Caco-2 (cell line): ENCODE measurements at places on chromosomes 7 and 10. TPM values are rescaled to one million over a fixed set of nuclear protein-coding genes. Genes with fewer than 3 reads are reported as not detected.

DNA sequence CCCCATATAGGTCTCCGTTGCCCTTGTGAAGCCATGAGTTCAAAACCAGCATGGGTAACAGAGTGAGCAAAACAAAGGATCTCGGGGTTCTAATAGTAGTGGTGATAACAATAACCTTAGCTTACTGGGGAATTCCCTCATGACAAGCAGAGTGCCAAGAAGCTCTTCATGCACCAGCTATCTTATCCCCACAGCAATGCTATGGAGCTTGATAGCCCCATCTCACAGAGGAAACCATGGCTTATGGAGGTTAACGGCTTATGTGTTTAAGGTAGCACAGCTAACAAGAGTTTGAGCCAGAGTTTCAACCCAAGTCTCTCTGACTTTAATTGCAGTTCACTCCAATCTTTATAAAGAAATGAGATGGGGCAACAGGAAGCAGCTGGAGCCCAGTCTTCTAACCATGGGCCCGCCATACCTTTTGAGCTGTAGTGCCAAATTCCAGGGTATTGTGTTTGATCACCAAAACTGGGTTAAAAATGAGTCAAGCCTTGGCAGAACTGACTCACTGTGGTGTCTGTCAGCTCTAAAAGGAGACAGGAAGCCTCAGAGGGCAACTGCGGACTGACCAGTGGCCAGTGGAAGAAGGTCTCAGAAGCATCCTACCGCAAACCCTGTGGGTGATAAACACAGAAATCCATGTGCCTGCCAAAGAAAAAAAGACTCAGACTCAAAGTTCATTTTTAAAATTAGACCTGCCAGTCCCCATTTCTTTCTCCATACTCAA lies 16.5 kb upstream of the PLAU start:
- H3K27me3 ChIP-seq: no peaks in the 10 kb centered on the region
- no peaks in the 10 kb centered on the region for H3K36me3 ChIP-seq
- H3K4me3 ChIP-seq: no peak overlapping the region
- no peak for DNase-seq
- no peak overlapping the region for H3K27ac ChIP-seq

DNA sequence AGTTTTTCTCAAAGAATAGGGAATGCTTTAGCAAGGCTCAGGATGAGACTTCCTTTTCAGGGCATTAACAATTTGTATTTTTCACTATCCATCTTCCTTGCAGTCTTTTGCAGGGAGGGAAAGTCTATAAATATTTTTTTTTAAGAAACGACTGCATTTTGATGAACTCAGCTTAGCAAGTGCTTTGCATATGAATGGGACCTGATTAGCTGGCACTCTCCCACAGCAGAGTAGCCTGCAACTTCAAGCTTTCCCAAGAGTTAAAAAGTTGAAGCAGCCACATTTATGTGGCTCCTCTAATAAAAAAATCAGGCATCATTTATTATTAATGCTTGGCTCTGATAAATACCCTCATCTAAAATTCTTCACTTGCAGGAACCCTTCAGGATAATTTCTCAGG lies 134.0 kb downstream of the GRID1 start:
- DNase-seq: no peak
- H3K36me3 ChIP-seq: no peaks in the 10 kb centered on the region; the same call in 1 of the 2 replicates
- no peak overlapping the region for H3K4me3 ChIP-seq
- no peak overlapping the region for H3K27ac ChIP-seq

DNA sequence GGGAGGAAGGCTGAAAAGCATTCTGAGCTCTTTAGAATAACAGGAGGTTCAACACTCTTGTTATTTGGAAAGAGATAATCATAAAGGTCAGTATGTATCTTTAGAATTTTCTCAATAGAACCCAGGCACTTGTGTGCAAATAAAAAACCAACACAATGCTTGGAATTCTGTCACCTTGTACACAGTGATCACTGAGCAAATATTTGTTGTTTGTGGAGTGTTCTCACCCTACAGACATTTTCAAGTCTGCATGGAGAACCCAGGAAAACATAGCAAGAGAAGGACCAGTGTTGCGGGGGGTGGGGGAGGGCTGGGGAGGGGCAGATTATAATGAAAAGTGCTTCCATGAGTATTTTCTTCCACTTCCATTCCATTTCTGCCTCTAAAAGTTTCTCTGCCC lies 87.4 kb downstream of the FAM107B start:
- no peak for DNase-seq
- H3K4me3 ChIP-seq: no peak overlapping the region
- H3K27me3 ChIP-seq: no peaks in the 10 kb centered on the region
- H3K4me1 ChIP-seq: peaks cover 33% of the 10 kb centered on the region
- H3K27ac ChIP-seq: peak overlapping the region; percentile 17
- H3K36me3 ChIP-seq: no peaks in the 10 kb centered on the region

Gene ZNF117
- total RNA-seq: 5.8 and 7.2 TPM in 2 replicates

GRCh38 chr10:13340068-13340467 lies 8.0 kb downstream of the SEPHS1 start:
- no peaks in the 10 kb centered on the region for H3K4me1 ChIP-seq
- H3K36me3 ChIP-seq: peaks cover 6% of the 10 kb centered on the region; the same call in 1 of the 2 replicates
- DNase-seq: no peak
- no peak overlapping the region for H3K4me3 ChIP-seq
- no peak overlapping the region for H3K27ac ChIP-seq

DNA sequence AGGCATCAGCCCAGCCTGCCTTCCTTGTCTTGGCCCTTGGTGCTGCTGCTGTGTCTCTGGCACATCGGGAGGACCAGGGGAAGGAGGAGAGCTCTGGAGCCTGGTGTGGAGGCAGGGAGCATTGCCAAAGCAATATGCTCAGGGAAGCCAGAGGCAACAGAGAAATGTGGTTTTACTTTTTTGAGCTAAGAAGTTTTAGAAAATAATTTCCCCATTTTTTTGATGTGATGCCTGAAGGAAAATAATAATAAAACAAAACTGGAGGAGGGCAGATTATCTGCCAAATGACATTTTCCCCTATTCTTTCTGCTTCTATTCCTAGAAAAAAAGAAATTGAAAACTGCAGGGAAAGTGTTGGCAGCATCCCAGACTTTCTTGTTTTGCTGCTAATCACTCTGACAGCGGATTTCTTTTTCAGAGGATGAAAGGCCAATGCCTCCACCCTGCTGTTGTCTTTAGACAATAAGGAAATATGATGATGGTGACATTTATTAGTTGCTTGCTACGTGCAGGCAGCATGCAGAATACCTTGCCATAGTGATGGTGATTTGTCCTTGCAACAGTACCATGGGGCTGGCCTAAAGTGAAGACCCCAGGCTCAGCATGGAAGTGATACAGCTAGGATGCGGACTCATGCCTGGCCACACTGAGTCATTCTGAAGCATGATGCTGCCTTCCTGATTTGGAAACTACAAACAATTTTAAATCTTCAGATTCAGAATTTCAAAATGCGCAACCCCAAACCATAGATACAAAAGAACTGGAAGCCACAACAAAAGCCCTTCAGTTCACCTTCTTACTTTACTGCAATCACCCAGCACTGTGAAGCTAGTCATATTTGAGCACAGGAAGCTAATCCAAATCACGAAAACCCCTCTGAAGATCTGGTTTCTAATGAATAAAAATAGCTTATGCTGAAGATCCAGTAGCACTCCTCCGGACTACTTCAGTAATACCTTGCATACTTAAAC lies 260.2 kb upstream of the TMEM72 start:
- H3K36me3 ChIP-seq: no peaks in the 10 kb centered on the region
- no peak overlapping the region for H3K27ac ChIP-seq
- no peak for DNase-seq

DNA sequence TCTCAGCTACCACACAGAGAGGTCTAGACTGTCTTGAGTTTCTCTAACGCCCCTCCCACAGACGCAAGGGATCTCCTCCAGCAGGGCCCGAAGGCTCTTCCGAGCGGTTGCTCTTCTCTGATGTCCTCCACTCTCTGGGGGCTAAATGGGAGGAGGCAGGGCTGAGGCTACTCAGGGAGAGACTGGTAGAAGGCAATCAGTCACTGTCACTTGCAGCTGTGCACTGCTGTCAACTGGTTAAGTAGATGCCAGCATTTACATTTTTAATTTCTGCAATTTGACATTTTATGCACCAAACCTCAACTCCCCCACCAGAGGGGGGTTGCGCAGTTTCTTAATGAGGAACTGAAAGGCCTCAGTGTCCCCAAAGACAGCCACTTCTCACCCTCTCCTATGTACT lies 442.8 kb downstream of the PLXNA4 start:
- H3K36me3 ChIP-seq: no peaks in the 10 kb centered on the region
- no peak overlapping the region for H3K4me3 ChIP-seq
- no peak for DNase-seq
- no peak overlapping the region for H3K27ac ChIP-seq
- H3K4me1 ChIP-seq: no peaks in the 10 kb centered on the region

Gene LHFPL3
- total RNA-seq: not detected in 2 replicates

GRCh38 chr7:100367251-100367620 lies 6.1 kb upstream of the PILRA start:
- no peaks in the 10 kb centered on the region for H3K4me1 ChIP-seq
- H3K4me3 ChIP-seq: no peak overlapping the region
- H3K27me3 ChIP-seq: no peaks in the 10 kb centered on the region
- no peak overlapping the region for H3K27ac ChIP-seq
- no peak for DNase-seq
- no peaks in the 10 kb centered on the region for H3K36me3 ChIP-seq

GRCh38 chr7:81499262-81500116 lies 270.4 kb downstream of the HGF start:
- no peaks in the 10 kb centered on the region for H3K36me3 ChIP-seq
- H3K4me3 ChIP-seq: no peak overlapping the region
- no peak overlapping the region for H3K27ac ChIP-seq
- no peaks in the 10 kb centered on the region for H3K4me1 ChIP-seq

GRCh38 chr7:131653418-131654248 lies 97.2 kb upstream of the PODXL start:
- peak; percentile 57 for DNase-seq
- peaks cover 52% of the 10 kb centered on the region for H3K4me1 ChIP-seq

GRCh38 chr10:79056361-79056735 lies 12.4 kb upstream of the ZMIZ1 start:
- peaks cover 66% of the 10 kb centered on the region for H3K4me1 ChIP-seq
- no peaks in the 10 kb centered on the region for H3K27me3 ChIP-seq
- H3K27ac ChIP-seq: no peak overlapping the region

GRCh38 chr10:104268405-104268712 lies 625 bp upstream of the GSTO2 start:
- DNase-seq: no peak
- peak overlapping the region; percentile 86 for H3K4me3 ChIP-seq
- H3K4me1 ChIP-seq: peaks cover 25% of the 10 kb centered on the region

Gene LLCFC1
- total RNA-seq: not detected in 2 replicates

DNA sequence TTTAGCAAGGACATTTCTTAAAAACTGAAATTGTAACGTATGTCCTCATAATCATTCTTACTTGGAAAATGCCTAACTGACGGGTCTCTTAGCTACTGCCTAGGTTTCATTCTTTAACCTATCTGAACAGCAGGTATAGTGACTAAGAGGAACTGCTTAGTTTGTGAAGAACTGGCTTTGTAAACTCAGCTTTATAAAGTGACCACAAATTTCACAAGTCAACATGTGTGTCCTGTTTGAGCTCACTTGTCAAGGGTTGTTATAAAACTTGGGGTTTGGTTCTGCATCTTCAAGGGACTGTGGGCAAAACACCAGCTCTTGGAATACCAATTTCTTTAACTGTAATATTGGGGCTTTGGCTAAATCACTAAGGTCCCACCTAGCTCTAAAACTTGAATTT lies 32.2 kb downstream of the MRPS33 start:
- no peaks in the 10 kb centered on the region for H3K36me3 ChIP-seq
- H3K27ac ChIP-seq: no peak overlapping the region
- H3K4me3 ChIP-seq: no peak overlapping the region
- DNase-seq: no peak
- no peaks in the 10 kb centered on the region for H3K27me3 ChIP-seq
- no peaks in the 10 kb centered on the region for H3K4me1 ChIP-seq

- peak; percentile 26 for DNase-seq
- H3K27ac ChIP-seq: no peak overlapping the region
Measured at GRCh38 chr7:1060315-1061072, 16.1 kb downstream of the GPR146 start.

Gene SPDYE1
- not detected in 2 replicates for total RNA-seq

DNA sequence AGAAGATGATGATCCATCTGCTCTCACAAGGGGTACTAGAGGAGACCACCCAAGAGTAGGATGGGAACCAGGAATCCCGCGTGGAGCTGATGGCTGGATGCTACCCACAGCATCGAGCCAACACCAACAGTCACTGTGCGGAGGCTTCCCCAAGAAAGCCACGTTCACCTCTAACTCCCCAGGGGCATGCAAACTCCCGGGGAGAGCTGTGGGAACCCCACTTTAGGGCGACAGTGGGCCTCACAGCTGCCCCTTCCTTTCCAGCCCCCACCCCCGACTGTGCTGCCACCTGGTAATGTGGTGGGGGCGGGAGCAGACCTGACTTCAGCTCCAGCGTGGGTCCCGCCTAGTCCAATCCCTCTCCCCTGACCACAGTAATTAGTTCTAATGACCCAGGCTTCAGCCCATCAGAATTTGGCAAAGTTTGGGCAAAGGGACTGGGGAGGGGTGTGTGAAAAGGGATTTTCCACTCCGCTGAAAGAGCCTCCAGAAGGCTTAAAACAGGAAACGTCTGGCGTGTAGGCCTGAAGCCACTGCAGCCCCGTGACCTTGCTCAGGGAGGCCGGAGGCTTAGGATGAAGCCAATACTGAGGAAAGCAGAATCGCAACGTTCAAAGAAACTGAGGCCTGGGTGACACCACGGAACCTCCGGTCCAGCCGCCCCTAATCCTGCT lies 20.3 kb downstream of the ASB13 start:
- DNase-seq: no peak
- peaks cover 5% of the 10 kb centered on the region for H3K36me3 ChIP-seq
- no peak overlapping the region for H3K4me3 ChIP-seq
